GM23338 (cell line): ENCODE measurements at places on chromosomes 4 and X. TPM values are rescaled to one million over a fixed set of nuclear protein-coding genes. Genes with fewer than 3 reads are reported as not detected.
A peak's percentile ranks its signal among the peaks of the same experiment; 100 is the strongest.

UGT2B11 gene
- not detected in 2 replicates for total RNA-seq

CXorf65 gene
- not detected in 2 replicates for total RNA-seq

DAPP1 gene
- total RNA-seq = not detected in 2 replicates

SPARCL1 gene
- 1.5 and 1.7 TPM in 2 replicates for total RNA-seq

RHOXF2B gene
- not detected in 2 replicates for total RNA-seq

DNA sequence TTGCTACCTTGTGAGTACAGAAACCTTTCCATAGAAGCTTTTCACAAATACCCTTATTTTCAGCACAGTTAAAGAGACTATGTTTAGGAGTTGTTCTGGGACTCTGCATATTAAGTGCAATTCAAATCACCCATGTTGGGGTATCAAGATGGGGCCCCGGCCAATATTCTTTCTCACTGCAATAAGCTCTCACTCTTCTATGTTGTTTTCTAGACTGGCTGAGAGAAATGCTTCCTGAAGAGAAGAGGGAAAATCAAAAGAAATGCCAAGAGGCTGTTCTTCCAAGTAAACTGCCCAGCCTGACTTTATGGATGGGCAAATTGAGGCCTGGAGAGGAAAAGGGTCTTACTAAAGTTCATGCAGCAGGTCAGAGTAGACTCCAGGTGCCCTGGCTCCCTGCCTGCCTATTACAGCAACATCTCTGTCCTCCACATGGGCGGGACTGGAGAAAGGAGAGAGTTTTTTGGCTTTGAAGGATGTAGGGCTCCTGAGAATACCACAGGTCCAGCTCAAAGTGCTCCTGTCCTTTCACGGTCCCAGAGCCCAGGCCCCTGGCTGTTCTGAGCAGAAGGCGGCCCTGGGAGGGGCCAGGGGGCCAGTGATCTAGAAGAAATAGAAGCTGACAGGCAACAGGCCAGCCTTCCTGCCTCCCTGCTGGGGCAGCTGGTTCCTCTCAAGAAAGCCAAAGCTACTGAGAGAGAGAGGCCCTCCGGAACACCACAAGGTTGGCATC is 745 bp upstream of the IQSEC2 start:
- no peaks in the 10 kb centered on the region for H3K27me3 ChIP-seq
- no peak overlapping the region for H3K27ac ChIP-seq
- no peak overlapping the region for H3K4me3 ChIP-seq
- no peaks in the 10 kb centered on the region; the same call in 1 of the 2 replicates for H3K4me1 ChIP-seq
- no peaks in the 10 kb centered on the region for H3K36me3 ChIP-seq

DNA sequence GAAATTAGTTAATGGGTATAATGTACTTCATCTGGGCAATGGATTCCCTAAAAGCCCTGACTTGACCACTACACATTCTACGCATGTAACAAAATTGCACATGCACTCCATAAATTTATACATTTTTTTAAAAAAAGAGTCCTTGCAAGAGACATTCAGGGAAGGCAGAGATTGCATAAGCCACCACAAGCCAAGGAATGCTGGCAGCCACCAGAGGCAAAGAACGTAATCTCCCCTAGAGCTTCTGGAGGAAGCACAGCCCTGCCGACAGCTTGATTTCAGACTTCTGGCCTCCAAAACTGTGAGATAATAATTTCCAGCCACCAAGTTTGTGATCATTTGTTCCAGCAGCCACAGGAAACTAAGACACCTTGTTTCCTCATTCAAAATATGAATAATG is 185.6 kb upstream of the GALNT7 start:
- H3K27me3 ChIP-seq = no peaks in the 10 kb centered on the region
- H3K4me3 ChIP-seq = no peak overlapping the region
- H3K36me3 ChIP-seq = no peaks in the 10 kb centered on the region
- no peak for DNase-seq
- H3K27ac ChIP-seq = no peak overlapping the region
- H3K4me1 ChIP-seq = peaks cover 27% of the 10 kb centered on the region

DNA sequence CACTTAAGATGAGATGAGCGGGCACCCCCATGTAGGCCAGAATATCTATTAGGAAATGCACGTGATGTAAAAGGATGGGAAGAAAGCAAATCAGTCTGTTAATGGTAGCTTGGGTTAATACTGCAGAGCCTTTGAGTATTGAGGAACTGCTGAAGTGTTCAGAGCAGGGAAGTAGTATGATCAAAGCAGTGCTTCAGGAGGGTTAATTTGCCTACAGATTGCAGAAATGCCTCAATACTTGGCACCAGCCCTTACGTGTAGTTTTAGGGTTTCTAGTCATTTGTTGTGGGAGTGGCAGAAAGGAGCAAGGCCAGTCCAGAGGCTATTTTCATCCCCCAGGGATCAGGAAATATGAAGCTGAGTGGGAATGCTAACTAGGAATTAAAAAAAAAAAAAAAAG is 19.7 kb downstream of the ZFX start:
- H3K27ac ChIP-seq = peak overlapping the region; percentile 85
- no peaks in the 10 kb centered on the region for H3K27me3 ChIP-seq
- no peak for DNase-seq
- peak overlapping the region; percentile 30; the same call in 1 of the 2 replicates for H3K4me3 ChIP-seq
- 0 out of 2 replicates have a peak, but pooled peaks cover 5% of the 10 kb centered on the region for H3K36me3 ChIP-seq

DNA sequence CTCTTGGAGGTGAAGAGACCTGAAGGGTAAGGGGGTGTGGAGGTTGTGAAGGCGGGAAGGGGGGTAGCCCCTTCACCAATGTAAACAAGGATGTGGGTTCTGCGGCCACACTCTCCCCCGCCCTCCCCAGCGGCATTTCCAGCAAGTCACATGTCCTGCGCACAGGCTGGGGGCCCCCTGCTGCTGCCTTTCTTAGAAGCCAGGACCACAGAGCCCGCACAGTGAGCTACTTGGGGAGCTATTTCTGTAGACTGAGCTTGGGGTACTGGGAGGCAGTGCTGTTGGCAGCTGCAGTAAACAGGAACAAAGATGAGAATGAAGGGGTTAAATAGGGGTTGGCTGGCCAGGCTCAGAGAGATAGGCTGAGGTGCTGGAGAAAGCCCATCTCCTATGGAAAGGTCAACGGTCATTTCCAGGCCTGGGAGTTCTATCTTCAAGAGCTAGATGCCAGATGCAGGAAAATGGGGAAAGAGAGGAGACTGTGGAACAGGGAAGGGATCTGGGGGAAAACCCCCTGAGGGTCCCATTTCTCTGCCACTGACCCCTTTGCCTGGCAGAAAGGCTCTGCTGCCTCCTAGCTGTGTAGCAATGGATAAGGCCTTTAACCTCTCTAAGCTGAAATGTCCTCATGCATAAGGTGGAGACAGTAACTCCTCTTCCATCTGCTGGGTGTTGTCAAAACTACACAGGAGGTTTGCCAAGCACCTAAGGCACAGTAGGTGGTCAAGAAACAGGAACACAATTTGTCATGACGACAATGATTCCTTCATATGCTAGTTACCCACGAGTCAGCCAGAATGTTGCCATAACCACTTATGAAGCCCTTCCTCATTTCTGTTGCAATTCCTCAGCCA is 18.5 kb upstream of the PIM2 start:
- peak; percentile 56 for DNase-seq
- H3K4me3 ChIP-seq = peak overlapping the region; percentile 38; the same call in 1 of the 2 replicates
- peaks cover 4% of the 10 kb centered on the region; the same call in 1 of the 2 replicates for H3K4me1 ChIP-seq

DNA sequence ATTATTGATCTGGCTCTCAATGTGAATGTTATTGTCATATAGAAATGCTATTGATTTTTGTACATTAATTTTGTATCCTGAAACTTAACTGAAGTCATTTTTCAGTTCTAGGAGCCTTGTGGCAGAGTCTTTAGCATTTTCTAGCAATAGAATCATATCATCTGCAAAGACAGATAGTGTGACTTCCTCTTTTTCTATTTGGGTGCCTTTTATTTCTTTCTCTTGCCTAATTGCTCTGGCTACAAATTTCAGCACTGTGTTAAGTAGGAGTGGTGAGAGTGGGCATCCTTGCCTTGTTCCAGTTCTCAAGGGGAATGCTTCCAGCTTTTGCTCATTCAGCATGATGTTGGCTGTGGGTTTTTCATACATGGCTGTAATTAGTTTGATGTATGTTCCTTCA is 102.7 kb downstream of the SH3BGRL start:
- no peaks in the 10 kb centered on the region for H3K27me3 ChIP-seq
- no peaks in the 10 kb centered on the region for H3K36me3 ChIP-seq
- no peak for DNase-seq
- H3K27ac ChIP-seq = no peak overlapping the region
- H3K4me1 ChIP-seq = no peaks in the 10 kb centered on the region; the same call in 1 of the 2 replicates

GRCh38 chr4:150150629-150151062 is 72.4 kb downstream of the DCLK2 start:
- H3K36me3 ChIP-seq = no peaks in the 10 kb centered on the region
- no peaks in the 10 kb centered on the region for H3K4me1 ChIP-seq
- no peak overlapping the region for H3K4me3 ChIP-seq
- no peak overlapping the region for H3K27ac ChIP-seq
- H3K27me3 ChIP-seq = no peaks in the 10 kb centered on the region
- no peak for DNase-seq

- H3K36me3 ChIP-seq = no peaks in the 10 kb centered on the region
- H3K27me3 ChIP-seq = no peaks in the 10 kb centered on the region
- H3K4me1 ChIP-seq = no peaks in the 10 kb centered on the region
- no peak overlapping the region for H3K27ac ChIP-seq
These were observed 245.9 kb downstream of the HS3ST1 start for GRCh38 chr4:11182586-11183355.

- no peaks in the 10 kb centered on the region for H3K27me3 ChIP-seq
- H3K36me3 ChIP-seq = no peaks in the 10 kb centered on the region
- DNase-seq = no peak
- no peak overlapping the region for H3K27ac ChIP-seq
- no peak overlapping the region for H3K4me3 ChIP-seq
These were observed 53.1 kb downstream of the FANCB start for GRCh38 chrX:14819769-14820168.
